ENCODE measurements at places on chromosomes 1 and 21. TPM values are rescaled to one million over a fixed set of nuclear protein-coding genes. Genes with fewer than 3 reads are reported as not detected.

The SPRR1A gene
- total RNA-seq, result not detected

DNA sequence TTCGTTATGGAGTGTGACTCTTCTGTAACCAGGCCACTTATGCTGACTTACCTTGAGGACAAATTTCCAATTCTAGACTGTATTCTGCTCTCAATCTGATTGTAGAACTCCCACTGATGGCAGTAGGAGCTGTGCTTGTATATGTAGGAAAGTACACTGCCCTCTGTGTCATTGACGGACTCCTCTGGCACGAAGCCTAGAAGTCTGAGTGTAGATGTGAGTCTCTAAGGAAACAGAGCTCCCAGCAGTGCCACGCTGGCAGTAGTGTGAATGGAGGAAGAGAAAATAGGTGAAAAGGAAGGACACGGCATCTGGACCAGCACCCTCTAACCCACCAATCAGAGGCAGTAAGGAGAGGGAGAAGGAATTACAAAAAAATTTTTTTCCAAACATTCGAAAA, 130.4 kb upstream of the ADGRL2 start:
- DNase-seq, result no peak

DNA sequence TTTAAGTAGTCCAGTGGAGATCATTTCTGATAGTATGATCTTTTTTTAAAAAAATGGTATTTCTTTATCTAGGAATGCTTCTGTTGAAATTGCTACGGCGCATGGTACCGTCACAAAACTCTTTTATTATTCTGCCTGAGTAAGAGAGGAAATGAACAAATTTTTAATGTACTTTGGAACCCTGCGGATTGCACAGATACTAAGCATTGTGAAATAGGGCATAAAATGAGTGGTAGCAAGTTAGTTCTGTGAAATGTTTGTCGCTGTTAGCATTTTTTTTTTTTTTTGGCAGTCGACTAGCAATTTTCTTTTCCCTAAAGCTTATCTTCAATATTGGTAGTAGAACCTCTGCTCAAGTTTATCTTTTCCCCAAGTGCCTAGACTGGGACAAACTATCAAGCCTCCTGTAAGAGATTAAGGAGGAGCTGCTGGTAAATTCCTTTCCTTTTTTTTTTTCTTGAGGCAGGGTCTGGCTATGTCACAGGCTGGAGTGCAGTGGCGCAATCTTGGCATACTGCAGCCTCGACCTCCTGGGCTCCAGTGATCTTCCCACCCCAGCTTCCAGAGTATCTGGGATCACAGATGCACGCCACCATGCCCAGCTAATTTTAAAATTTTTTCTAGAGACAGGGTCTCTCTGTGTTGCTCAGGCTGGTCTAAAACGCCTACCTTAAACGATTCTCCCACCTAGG, 2.2 kb downstream of the ITSN1 start:
- peak; percentile 48 for DNase-seq

The KRTAP11-1 gene
- not detected for total RNA-seq

DNA sequence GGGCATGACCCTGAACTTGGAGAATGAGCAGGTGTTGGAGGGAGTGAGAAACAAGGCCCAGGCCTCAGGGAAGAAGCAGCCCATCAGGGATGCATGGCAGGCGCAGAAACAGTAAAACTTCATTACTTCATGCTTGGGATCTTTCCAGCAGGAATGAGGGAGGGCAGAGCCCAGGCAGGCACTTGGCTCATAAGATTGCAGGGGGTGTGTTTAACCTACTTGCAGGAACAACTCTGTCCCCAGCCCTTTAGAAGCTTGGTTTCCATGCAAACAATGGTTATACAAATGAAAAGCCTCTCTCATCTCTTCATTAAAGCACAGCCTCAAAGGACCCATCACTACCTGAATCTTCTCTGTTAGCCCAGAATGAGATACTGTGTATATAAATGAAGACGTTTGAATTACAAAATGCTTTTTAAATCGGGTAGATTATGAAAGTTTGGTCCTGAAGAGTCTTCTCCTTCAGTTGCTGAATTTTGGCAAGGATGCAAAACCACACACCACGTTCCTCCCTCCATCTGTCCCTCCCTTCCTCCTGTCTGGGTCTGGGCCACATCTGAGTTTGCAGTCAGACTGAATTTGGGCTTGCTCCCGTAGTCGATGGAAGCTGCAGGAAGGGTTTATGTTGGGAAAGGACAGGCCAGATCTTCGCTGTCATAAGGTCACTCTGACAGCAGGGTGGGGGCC, 154.4 kb upstream of the KLHDC7A start:
- DNase-seq, result no peak

- no peak for DNase-seq
Observed at GRCh38 chr1:223815865-223816264, 29.9 kb downstream of the TP53BP2 start.

The KCNA3 gene
- 0.20 TPM for total RNA-seq

DNA sequence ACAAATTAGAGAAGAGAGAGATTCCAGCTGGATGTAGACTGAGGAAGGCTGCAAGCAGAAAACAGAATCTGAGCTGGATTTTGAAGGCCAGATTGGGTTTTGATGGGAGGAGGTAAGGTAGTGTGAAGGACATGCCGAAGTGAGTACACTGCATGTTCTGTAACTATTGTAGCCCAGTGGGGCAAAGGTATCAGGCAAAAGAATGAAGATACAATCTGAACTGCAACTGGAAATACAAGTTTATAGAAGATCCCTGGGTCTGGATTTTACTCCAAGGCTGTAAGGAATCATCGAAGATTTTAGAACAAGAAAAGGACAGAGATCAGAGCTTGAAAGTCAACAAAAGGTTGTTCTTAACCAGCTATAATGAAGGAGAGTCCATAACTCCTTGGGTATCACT, 382.0 kb downstream of the KCNH1 start:
- DNase-seq, result no peak

GRCh38 chr1:49208712-49209111, 432.0 kb upstream of the BEND5 start:
- no peak for DNase-seq

DNA sequence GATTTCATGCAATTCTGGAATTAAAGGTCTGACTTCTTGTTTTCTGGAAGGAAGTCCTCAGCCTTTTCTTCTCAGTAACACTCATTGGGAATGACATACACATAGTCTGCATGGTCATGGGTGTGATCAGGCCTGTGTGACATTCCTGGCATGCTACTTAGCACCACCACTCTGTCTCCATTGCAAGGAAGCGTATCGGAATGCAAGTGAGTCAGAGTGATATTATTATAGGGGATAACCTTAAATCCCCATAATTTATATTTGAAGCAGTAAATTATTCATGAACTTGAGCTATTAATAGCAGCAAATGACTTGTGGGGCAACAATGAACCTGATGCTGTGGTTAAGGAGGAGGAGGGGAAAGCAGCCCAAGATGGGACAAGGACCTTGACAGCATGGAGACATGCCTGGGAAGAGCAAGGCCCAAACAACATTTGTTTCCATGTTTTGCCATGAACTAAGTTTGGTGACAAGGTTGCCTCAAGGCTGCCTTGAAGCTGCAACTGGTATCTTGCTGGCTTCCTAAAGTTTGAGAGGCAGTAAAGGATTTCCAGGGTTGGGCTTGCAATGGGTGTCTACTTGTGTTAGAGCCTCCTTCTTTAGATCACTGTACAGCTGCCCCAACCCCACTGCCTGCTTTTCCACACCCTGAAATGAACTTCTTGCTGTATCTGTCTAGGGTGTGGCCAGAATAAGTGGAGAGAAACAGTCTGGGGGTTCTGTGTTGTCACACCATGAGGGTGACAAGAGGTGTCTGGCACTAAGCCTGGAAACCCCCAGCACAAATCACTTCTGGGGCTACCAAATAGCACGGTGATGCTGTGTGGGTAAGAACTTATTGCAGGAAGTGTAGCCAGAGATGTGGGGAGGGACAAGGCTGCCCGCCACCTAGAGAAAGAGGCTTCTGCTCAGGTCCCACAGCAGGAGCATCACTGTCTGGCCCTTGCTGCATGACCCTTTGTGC, 4.6 kb downstream of the MAB21L3 start:
- no peak for DNase-seq

DNA sequence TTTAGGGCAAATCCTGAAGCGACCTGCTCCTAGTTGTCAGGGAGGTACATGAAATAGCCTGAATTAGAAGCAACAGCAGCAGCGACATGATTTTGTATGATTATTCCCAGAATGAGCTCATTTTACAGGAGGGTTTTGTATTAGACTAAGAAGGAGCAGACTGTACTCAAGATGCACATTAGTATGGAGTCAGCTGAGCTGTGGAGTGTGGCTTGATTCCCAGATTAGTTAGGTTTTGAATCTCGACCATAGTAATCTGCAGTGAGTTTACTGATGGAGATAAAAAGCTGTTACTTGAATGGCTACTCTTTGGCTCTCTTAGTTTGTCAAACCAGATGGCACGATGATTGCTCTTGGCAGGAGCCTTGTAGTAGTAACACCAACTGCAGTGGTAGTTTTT, 143.1 kb downstream of the PHTF1 start:
- DNase-seq, result no peak

DNA sequence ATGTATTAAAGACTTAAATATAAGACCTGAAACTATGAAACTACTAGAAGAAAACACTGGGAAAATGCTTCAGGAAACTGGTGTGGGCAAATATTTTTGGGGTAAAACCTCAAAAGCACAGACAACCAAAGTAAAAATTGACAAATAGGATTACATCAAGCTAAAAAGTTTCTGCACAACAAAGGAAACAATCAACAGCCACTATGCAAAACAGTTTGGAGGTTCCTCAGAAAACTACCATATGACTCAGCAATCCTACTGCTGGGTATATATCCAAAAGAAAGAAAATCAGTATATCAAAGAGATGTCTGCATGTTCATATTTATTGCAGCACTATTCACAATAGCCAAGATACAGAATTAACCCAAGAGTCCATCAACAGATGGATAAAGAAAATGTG, 17.1 kb downstream of the TSHB start:
- no peak for DNase-seq

GRCh38 chr1:16116002-16116401, 39.9 kb downstream of the EPHA2 start:
- DNase-seq, result peak; percentile 97

The C1orf141 gene
- total RNA-seq, result not detected

GRCh38 chr1:29502225-29502910, 266.0 kb downstream of the PTPRU start:
- peak; percentile 35 for DNase-seq

DNA sequence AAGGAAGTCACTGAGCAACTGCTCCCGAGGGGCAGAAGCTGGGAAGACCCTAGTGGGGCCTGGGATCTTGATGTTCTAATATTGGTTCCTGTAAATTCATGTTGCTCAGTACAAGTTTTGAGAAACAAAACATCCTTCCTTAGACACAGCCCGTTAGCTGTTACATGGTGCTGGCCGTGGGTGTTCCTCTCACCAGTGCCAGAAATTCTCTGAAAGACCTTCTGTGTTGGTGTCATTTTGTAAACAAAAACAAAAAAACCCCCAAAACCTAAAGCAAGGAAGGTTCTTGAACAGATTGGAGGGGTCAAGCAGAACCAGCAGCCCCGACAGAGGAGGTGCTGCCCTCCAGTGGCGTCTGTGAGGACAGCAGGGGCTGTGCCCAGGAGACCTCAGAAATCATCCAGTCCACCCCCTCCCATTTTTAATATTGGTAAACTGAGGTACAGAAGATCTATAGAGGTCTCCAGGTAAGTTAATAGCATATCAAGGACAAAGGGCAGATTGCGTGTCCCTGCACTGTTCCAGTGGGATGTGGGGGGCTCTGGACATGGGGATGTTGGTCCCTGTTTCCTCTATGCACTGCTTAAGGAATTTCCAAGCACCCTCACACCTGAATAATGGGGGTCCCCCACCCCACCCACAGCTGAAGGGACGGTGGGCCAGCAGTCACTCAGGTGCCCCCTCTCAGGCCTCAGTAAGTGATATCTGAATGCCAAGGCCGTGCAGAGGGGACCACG, 38.2 kb downstream of the SLC2A7 start:
- peak; percentile 92 for DNase-seq

DNA sequence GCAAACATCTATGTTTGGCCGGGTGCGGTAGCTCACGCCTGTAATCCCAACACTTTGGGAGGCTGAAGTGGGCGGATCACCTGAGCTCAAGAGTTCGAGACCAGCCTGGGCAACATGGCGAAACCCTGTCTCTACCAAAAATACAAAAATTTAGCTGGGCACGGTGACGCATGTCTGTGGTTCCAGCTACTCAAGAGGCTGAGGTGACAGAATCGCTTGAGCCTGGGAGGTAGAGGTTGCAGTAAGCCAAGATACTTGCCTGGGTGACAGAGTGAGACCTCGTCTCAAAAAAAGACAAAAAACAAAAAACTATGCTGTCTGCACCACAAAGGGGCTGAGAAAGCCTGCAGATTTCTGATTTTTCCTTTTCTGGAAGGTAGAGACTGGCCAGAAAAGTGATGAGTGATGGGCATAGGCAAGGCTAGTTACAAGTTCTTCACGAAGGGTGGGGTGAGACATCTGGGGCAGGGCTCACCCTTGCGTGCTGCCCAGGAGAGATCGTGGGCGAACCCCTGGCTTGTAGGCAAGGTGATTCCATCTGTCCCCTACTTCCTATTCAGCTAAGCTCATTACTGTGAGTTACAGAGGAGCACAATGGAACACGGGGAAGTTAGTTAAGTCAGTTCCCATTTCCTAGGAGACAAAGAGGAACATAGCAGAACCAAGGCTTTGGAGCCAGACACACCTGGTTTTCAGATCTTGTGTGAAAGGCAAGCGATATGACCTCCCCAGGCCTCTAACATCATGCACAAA, 3.2 kb downstream of the SLC2A1 start:
- DNase-seq, result no peak

The S100A7A gene
- total RNA-seq, result not detected

The UTS2 gene
- total RNA-seq, result not detected

The LCE1D gene
- total RNA-seq, result not detected

GRCh38 chr21:20822666-20823065, 175.5 kb upstream of the NCAM2 start:
- DNase-seq, result no peak

DNA sequence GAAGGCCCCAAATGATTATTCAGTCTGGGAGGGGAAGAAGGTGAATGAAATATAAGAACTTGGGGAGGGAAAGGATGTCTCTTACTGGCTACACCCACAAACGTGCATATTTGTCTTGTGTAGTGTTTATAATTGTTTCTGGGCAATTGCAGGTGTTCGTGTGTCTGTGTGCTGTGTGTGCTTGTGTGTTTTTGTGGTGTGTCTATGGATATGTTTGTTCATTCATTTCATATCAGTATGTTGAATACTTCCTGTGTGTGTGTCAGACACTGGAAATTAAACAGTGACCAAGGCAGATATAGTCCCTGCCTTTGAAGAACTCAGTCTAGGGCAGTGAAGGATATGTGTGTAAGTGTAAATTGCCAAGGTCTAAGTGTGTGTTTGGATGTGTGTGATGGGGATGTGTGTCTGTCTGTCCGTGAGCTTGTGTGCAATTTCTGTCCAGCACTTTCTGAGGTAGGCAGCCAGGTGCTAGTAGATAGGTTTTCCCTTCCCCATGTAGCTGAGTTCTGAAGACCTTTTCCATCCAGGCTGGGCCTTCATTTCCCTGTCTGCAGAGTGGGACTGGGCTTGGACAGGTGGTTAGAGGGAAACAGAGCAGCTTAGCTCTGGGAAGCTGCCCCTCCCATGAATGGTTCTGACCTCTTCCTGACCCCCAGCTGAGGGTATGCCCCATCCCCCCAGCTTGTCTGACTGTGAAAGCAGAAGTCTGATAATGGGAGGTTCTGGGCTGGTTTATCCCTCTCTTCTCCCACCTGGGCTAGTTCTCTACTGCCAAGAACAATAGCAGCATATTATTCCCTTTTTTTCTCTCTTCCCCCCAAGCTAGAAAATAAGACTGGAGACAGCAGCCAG, 3.8 kb downstream of the AGO1 start:
- peak; percentile 60 for DNase-seq

The ERICH3 gene
- not detected for total RNA-seq

- peak; percentile 41 for DNase-seq
Observed at GRCh38 chr1:94117259-94117851, 3.6 kb downstream of the ABCA4 start.

All from endodermal cell (in vitro differentiated cells).